ENCODE measurements at places on chromosomes 3 and 15.
A peak's percentile ranks its signal among the peaks of the same experiment; 100 is the strongest.

DNA sequence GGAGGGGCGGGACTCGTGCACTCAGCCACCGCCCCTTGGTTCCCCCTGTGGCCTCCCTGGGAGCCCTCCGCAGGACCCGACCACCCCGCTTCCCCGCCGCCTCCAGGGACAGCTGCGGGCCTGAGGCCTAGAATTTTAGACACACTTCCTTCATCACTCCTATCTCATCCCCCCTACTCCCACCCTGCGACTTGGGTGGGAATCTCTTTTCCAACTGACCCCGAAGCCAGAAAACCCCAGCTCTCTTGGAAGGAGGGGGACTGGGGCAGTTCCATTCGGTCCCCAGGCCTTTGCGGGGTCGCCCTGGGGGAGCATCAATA, 289 bp upstream of the TFDP2 start:
- DNase-seq = no peak

DNA sequence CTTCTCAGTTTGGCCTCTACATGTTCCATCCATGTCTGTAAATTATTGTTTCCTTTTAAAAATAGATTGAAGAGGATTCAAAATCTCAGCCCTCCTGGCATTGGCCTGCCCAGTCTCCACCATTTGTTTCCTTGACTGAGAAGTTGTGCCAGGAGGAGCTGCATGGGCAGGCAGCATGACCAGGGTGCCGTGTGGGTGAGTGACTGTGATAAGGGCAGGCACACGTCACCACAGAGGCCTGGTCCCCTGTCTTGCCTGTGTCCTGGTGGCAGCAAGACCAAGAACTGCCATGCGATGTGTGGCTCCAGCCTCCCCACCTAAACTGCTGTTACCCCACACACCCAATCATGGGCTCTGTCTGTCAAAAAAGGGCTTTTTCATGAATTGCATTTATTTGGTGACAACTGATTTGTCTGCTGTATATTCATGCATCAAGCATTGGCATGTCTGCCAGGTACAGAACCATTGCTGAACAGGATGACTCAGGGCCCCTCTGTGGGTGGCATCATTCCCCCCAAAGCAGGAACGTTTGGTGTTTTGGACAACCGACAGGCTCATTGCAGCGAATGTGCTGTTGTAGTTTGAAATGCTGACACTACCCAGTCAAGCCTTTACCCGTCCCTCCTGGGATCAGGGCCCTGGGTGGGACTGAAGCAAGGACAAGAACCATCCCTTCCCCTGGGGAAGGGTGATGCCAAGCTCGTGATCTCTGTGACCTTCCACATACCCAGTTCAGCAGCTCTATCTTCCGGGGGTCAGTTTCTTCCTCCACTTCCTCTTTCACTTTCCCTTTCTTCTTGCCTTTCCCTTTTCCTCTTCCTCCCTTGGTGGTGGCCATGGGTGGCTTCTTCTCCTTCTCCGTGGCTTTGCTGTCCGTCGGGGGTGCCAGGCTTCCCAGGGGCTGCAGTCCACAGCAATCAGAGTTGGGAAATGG, 51.6 kb downstream of the TRPM1 start:
- no peak for DNase-seq

- no peak for DNase-seq
Observed at GRCh38 chr3:31479431-31479830, 53.3 kb upstream of the STT3B start.

GRCh38 chr3:5022966-5023776, 43.9 kb downstream of the BHLHE40 start:
- DNase-seq = no peak

- peak; percentile 85 for DNase-seq
Observed at GRCh38 chr3:115692887-115693524, 69.7 kb downstream of the GAP43 start.
